Hypothalamus (tissue), 51 donors: ENCODE measurements at places on chromosomes 2 and 18.

DNA sequence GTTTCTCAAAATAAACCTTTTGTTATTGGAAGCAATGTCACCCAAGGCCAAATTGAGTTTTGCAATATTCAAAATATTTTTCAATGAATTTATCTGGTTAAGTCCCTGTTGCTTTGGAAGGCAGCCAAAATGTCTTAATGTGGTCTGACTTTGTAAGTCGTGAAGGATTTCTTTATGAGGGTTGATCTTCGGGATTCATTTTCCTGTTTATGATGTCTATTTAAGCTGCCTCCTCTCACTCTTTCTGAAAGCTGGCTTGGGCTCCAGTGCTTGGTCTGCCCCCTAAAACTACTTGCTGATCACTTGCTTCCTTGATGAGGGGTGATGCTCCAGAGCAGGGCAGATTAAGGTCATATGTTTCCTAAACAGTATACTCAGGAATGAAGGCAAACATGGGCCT lies 141.1 kb downstream of the ANTXR1 start:
- DNase-seq = no peak

- no peak for DNase-seq
These were observed 10.7 kb upstream of the VSNL1 start for GRCh38 chr2:17529771-17530170.

- DNase-seq = no peak
These were observed 28.8 kb downstream of the INPP5D start for GRCh38 chr2:233088972-233089345.

GRCh38 chr2:109558076-109558882 lies 55.5 kb downstream of the SEPTIN10 start:
- no peak for DNase-seq

- no peak for DNase-seq
These were observed 12.5 kb downstream of the HDLBP start for GRCh38 chr2:241302759-241303651.

GRCh38 chr18:58024139-58024538 lies 19.9 kb upstream of the NEDD4L start:
- DNase-seq = no peak

- DNase-seq = no peak
These were observed 160.6 kb downstream of the PRKCE start for GRCh38 chr2:45812011-45812500.

DNA sequence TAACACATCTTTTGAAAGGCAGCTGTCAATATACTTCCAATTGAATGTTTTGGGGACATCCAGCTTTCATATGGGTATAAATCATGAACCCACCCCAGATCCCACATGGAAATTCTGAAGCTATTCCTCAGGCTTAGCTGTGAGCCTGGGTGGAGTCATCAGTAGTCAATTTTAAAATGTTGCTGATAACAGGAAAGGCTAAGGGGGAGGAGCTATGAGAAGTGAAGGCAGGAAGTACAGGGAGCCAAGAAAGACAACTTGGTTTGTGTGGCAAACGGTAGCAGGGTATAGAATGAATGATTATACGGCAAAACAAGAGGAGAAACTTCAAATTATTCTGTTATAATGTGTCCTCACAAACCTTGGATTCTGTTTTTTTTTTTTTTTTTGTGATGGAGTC lies 108.6 kb downstream of the QPCT start:
- no peak for DNase-seq

DNA sequence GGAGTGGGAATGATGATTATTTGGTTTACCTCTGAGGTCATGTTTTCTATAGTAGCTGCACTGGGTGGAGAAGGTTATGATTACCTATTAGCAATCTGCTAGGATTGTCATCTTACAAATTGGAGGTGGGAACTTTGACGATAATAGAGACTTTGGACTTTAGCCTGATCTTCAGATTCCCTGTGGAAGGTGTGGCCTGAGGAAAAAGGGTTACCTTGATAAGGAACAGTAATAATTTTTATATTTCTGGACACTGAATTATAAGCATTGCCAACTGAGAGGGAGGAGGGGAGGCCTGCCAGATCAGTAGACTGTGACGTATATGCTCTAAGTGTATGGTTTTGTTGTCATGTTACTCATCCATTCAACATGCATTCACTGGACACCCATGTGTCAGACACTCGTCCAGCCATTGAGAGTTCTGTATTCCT lies 183.4 kb upstream of the FOSL2 start:
- DNase-seq = no peak

GRCh38 chr2:70608373-70608772 lies 54.7 kb upstream of the TGFA start:
- DNase-seq = no peak

GRCh38 chr18:3103576-3103975 lies 90.6 kb upstream of the LPIN2 start:
- no peak for DNase-seq

DNA sequence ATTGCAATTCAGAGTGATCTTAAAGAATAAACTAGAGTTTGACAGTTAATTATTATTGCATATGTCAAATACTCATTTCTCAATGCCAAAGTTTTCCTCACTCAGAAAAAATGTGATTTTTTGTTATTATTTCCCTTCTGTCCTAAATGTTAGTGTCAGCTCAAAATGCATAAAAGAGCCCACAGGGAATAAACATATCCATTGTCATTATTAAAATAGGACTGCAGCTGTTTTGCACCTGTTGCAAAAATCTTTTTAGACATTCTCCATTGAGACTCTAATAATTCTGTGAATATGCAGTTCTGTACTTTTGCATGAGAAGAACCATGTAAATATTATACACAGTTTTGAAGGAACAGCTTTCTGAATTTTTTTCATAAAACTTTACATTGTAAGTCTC lies 540.0 kb upstream of the SLC39A10 start:
- DNase-seq = no peak

- no peak for DNase-seq
These were observed 200.5 kb upstream of the GULP1 start for GRCh38 chr2:188091220-188091619.

DNA sequence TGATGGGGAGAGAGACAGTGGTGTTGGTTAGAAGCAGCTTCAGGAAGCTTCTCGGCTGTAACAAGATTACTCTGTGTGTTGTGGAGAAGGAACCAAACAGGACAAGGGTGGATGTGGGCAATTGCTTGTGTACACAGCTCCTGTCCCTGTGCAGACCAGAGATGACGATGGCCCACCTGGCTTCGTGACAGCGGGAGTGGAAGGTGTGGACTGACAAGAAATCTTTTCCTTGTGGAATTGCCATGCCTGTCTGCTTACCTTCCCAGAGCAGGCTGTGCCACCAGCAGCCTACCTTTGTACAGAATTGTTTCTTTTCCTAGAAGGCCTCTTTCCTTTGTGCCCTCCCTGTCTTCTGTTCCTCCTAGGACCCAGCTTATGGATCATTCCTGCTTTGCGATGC lies 93.8 kb downstream of the ITGB1BP1 start:
- no peak for DNase-seq

DNA sequence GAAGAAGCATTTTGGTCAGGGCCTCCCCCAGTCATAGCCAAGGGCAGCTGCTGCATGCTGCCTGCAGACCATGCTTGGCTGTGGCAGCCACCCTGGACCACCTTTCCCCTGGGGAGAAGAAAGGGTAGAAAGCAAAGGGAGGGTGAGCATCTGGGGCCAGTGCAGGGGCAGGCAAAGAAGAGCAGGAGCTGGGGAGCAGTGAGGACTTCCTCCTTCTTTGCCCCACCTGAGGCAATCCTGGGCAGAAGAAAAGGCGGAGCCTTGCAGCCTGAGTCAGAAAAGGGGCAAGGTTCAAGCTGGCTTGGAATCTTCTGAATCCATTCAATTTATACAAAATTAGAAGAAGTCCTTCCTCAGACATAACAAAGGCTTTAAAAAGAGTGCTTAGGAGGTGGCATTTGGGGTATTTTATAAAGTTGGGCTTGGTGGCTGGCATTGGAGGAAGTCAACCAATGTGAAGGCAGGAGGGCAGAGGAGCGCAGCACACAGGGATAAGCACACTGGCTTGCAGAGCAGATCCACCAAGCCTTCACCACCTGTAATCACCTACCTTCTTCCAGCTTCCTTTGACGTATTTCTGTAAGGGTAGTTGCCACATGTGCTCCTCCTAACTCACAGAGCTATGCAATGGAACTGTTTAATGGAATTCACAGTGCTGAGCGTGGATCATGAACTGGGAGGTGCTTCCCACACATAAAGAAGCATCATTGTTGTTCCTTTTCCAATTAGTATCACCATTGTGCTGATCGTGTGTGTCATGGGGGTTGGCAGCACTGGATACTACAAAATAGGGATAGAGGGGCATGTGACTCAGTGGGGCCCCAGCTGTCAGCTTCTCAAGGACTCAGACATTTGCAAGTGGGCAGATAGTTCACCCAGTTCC lies 154.4 kb upstream of the EPAS1 start:
- no peak for DNase-seq

DNA sequence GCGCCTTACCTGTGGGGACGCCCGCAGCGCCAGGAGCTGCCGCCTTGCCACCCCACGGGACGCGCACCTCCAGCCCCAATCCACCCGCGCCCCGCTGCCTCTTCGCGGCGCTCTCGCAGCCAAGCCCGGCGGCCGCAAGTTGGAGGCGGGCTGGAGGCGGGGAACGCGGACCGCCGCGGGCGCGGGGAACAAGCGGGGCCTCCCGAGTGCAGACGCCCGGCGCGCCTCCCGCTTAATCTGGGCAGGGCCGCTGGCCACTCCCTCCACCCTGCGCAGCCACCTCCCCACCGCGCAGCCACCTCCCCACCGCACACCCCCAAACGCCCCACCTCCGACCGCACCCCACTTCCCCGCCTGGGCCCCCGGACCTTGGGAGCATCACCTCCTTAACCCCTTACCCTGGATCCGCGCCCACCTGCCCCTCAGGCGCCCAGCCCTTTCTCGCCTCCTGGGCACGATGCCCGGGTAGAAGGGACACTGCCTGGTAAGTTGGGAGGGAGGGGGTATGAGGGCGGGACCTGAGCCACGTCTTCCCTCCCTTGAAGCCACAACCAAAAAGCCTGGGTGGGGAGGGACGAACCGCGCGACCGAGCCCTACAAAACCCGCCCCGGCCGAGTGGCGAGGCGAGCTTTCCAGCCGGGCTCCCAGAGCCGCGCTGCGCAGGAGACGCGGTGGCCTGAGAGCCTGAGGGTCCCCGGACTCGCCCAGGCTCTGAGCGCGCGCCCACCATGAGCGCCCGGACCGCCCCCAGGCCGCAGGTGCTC lies at the start of the genes COL4A3 and COL4A4:
Gene COL4A3 (plus strand): TSS at position 627 of the 765 bp plus-strand sequence. CDS start 103 bp downstream, at position 730.
Gene COL4A4 (minus strand): TSS at position 208 of the 765 bp plus-strand sequence. CDS start 16,722 bp downstream, outside the sequence.
- DNase-seq = no peak

DNA sequence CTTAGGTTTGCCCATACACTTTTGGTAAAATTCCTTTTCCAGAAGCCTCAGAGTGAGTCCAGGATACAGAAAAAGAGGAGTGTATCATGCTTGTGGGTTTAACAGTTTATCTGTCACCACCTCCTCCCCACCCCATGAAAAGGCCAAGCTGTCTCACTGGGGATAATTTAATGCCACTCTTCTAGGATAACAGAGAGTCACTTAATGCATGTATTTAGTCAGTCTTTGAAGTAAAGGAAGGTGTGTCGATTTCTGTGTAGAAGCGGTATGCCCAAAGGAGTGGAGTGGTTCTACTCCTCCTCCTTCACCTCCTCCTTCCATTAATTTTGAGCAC lies 116.4 kb downstream of the QPCT start:
- no peak for DNase-seq

GRCh38 chr2:227812001-227812400 lies 1.6 kb upstream of the CCL20 start:
- no peak for DNase-seq

DNA sequence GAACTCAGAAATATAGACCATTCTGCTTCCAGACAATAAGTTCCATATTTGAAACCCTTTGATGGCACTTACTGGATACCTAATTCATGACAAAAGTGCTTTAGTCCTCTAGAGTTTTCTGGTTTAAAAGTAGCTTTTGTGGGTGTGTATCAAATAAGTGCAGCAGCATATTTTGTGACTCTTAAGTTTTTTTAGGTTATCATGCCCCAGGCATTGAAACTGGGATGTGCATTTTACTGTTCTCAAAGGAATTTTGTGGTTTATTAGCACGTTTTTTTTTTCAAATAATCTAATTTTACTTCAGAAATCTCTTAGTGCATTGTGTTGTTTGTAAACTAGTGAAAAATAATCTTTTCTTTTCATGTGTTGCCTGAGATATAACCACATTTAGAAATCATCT lies 1.5 kb downstream of the XRCC5 start:
- DNase-seq = no peak

- no peak for DNase-seq
These were observed 22.2 kb upstream of the TTN start for GRCh38 chr2:178829299-178829960.

DNA sequence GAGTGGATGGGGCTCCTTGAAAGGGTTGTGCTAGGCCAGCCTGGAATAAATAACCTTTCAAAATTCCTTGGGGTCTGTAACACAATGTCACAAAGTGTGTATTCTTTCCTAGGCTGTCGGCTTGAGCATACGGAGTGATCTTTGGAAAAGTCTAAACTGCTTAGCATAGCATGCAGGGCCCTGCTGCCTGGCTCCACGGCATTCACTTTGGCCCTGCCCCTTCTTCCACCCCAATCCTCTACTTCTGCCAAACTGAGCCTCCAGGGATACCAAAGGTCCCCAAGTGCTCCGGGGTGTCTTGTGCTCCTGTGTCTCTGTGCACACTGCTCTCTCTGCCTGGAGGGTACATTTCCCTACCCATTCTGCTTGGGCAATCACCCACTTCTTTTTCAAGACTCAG lies 196.1 kb downstream of the LTBP1 start:
- no peak for DNase-seq

GRCh38 chr2:237982039-237982725 lies 15.4 kb downstream of the UBE2F start:
- DNase-seq = no peak

DNA sequence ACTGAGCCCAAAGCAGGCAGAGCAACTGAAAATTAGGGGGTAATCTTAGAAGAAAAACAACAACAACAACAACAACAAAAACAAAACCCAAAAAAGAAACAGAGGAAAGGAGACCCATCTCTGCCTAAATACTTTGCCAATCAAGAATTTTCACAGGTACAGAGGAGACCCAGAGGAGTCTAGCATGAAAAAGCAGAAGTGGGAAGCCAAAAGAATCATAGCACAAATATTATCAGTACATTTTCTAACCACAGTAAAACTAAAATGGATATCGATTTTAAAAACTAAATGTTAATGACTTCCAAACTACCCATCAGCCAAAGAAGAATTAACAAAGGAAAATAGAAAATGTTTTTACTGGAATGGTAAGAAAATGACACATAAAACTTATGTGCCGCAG lies 148.1 kb downstream of the BAZ2B start:
- DNase-seq = no peak

- no peak for DNase-seq
These were observed 48.3 kb downstream of the THUMPD2 start for GRCh38 chr2:39730685-39731302.

DNA sequence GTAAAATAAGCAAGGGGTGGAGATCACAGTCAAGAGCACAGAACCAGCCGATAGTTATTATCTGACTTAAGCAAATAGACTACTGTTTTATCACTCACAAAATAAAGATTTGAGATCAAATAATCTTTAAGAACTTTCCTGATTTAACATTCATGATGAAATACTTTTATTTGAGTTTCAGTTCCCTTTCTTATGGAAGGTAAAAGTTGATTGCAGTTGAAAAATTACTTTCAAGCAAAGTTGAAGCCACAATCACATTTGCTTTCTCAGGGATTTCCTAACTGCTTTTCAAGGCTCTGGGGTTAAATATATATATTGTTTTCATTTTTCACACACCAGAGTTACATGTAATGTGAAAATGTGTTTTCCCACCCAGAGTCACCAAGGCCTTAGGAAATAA lies 599.5 kb downstream of the KCNJ3 start:
- DNase-seq = no peak

GRCh38 chr2:109321570-109321969 lies 192.6 kb downstream of the SH3RF3 start:
- no peak for DNase-seq
